ENCODE measurements at places on chromosomes 12 and 14.

GRCh38 chr12:56267443-56268071 lies 815 bp downstream of the COQ10A start:
- no peak for DNase-seq

DNA sequence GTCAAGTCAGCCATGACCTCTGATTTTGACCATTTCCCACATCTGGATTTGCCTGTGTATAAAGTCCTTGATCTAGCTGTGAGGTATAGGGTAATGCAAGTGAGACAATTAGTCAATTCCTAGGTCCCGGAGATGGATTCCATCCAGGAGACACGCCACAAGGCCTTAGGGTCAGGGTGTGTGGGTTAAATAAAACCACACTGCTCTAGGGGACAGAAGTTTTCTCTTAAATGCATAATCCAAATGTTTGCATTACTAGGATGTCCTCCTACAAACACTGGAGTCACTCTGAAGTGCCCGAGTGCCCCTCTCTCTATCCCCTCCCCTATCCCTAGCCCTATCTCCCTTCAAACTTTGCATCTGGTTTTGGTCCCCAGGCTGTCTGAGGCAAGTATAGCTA lies 26.8 kb downstream of the LRIG3 start:
- DNase-seq, result no peak

- no peak for DNase-seq
Observed at GRCh38 chr14:23487216-23487615, 17.7 kb downstream of the NGDN start.

GRCh38 chr14:69548566-69548965 lies 26.1 kb downstream of the CCDC177 start:
- no peak for DNase-seq

DNA sequence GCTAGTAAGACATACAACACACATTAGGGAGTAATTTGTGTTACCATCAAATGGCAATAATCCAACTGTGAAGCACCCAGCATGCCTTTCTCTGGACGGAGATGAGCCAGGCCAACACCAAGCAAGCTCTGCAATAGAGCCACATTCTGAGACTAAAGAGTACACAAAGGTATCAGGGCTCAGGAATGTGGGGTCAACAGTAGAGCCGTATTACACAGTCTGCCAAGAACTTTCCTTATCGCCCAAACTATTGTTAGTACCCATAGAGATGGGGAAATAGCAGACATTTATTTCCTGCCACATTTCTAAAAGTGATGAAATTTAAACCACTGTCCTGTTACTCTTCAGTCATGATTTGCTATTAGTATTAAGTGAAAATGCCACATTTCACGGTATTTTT lies 113.7 kb downstream of the BMP4 start:
- DNase-seq, result no peak
